CD4-positive, alpha-beta T cell (primary cell): ENCODE measurements at places on chromosomes 7 and 10. TPM values are rescaled to one million over a fixed set of nuclear protein-coding genes. Genes with fewer than 3 reads are reported as not detected.

TUBB8 gene
- not detected for total RNA-seq

ZNF365 gene
- 2.0 TPM for total RNA-seq

GPR141 gene
- total RNA-seq, result not detected

PITRM1 gene
- 76.7 TPM for total RNA-seq

CRPPA gene
- 1.1 TPM for total RNA-seq

ARPC1A gene
- 30.4 TPM for total RNA-seq

GBX1 gene
- total RNA-seq, result not detected
